ENCODE measurements at places on chromosomes 6 and 20.

GRCh38 chr6:107823047-107823557 is 1.0 kb downstream of the SCML4 start:
- H3K27ac ChIP-seq = peak overlapping the region; percentile 40
- no peak for DNase-seq
- H3K4me3 ChIP-seq = no peak overlapping the region
- peaks cover 38% of the 10 kb centered on the region for H3K4me1 ChIP-seq
- no peaks in the 10 kb centered on the region for H3K27me3 ChIP-seq
- H3K36me3 ChIP-seq = no peaks in the 10 kb centered on the region

DNA sequence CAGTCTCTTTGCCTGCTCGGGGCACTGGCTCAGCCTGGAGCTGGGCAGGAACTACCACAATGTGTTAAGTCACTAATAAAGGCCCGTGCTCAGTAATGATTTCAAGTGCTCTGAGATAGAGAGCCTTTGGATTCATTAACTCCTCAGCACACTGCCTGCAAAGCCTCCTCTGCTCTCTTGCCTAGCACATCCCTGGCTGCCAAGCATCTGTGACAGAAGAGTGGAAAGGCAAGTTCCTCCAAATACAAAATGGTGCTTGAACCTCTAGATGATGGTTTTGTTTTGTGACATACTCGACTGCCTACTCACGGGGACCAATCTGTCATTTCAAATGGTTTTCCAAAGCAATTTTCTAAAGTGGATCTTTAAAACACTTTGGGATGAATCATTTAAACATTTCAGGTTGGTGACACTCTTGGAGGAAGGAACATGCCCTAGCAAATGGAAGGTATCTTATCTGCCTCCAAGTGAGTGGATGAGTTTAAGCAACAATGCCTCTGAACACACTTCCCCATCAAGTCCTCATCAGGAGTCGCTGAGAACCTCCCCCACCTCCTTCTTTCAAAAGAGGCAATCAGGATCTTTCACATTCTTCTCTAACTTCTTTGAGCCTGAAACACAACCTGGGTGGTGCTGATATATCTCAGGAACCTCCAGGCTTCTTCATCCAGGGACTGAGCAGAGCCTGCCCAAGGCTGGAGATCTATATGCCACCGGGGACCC is 35.8 kb downstream of the METTL24 start:
- H3K27me3 ChIP-seq = no peaks in the 10 kb centered on the region
- no peak overlapping the region for H3K4me3 ChIP-seq
- no peaks in the 10 kb centered on the region for H3K36me3 ChIP-seq

- no peak overlapping the region for H3K27ac ChIP-seq
- H3K4me1 ChIP-seq = no peaks in the 10 kb centered on the region
- no peak for DNase-seq
- no peaks in the 10 kb centered on the region for H3K27me3 ChIP-seq
- no peaks in the 10 kb centered on the region for H3K36me3 ChIP-seq
Measured at GRCh38 chr6:44820321-44820720, 432.8 kb downstream of the CDC5L start.

GRCh38 chr20:20251317-20251716 is 116.6 kb upstream of the INSM1 start:
- H3K4me1 ChIP-seq = no peaks in the 10 kb centered on the region
- no peaks in the 10 kb centered on the region for H3K36me3 ChIP-seq
- no peak for DNase-seq
- no peak overlapping the region for H3K4me3 ChIP-seq
- no peaks in the 10 kb centered on the region for H3K27me3 ChIP-seq
- H3K27ac ChIP-seq = no peak overlapping the region

DNA sequence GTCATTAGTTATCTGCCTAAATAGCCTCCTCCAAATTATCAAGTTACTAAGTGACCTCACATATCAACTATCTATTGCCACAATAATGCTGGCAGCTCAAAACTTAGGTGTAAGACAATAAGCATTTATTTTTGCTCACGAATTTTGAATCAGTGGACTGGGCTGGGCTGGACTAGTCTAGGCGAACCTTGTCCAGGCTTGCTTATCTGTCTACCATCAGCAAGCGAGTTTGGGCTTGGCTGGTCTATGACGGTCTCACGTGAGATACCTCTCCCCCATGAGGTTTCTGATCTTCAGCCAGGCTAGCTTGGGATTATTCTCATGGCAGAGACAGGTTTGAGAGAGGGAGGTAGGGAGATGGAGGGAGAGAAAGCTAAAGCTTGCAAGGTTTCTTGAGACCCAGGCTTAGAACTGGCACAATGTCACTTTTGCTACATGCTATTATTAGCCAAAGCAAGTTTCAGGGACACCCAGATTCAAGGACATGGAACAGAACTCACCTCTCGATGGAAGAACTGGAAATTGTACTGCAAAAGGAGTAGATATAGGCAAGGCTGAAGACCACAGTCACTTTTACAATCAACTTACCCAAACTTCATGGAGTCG is 80.9 kb downstream of the WASF1 start:
- no peak overlapping the region for H3K27ac ChIP-seq
- no peaks in the 10 kb centered on the region for H3K27me3 ChIP-seq
